Stimulated activated CD8-positive, alpha-beta memory T cell treated with anti-CD3 and anti-CD28 coated beads, Interleukin-15, amount 100 ng/mL, for 24 hours (primary cell): ENCODE measurements at places on chromosomes 7 and 10.

DNA sequence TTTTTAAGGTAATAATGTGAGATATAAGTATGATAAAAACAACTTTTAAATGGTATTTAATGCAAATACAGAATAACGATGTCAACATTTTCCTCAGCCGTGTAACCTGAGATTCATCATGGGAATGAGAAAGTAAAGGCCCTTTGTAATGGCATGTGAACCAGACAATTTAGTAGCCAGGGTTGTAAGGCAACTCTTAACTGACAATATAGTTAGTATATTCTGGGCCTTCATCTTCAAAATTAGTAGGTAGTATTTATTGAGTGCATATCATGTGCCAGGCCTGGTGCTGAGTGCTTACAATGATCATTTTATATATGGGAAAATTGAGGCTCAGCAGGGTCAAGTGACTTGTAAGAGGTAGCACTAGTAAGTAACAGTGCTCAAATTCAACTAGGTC lies 10.6 kb downstream of the LSM8 start:
- no peak for DNase-seq

- no peak for DNase-seq
Measured at GRCh38 chr7:2924866-2925840, 81.0 kb upstream of the GNA12 start.

DNA sequence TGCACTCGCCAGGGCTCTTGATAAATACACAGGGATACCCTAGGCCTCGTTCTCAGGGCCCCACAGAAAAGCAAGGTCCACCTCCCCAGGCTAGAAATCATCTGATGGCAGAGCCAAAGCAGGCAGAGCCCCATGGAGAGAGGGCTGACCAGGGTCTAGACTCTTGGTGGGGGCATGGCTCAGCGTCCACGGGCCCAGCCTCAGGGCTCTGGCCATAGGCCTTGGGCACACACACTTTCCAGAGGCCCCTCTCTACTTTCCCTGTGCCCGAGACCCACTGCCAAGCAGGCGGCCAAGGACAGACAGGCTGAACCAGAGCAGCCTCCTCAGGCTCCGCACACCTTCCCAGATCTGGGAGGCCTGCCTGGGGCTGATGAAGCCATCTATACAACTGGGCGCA lies 64.8 kb downstream of the FAM53B start:
- no peak for DNase-seq

DNA sequence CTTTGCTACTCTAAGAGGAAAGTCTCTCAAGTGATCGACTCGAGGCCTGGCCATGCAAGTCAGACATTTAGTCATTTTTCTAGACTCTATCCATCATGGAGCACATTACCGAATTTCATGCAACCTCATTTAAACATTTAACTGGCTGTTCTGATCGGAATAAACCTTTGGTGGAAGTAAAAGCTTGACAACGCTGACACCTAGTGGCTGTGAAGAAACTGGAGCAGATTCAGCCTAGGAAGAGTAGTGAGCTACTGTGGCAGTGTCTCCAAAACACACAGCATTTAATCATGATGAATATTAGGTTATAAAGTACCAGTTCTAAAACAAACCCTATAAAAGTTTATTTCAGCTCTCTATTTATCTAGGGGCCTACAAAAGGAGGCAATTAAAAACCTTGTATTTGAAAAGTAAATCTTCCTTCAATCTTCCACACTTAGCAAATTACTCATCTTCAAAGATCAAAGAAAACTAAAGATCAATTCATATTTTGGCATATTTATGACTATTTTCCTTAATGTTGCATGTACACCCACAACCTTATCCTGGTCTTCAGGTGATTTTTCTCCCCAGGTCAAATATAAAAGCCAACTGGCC lies 175.0 kb downstream of the CTNNA3 start:
- DNase-seq: no peak

DNA sequence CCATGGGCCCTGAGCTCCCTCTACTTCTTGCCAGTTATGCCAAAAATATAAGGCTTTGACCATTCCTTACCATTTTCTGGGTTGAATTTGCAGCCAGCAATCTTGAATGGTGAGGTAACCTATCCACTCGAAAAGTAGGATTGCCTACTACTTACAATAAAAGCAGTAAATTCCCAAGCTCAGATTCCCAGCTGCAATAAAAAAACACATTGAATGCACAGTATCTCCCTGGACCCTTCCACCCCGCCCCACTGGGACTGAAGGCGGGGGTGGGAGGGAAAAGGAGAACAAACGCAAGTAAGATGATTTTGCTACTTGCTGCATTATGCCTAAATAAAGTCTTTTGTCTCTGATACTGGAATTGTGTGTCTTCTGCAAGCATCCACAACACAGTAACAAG lies 301.9 kb downstream of the HGF start:
- no peak for DNase-seq

DNA sequence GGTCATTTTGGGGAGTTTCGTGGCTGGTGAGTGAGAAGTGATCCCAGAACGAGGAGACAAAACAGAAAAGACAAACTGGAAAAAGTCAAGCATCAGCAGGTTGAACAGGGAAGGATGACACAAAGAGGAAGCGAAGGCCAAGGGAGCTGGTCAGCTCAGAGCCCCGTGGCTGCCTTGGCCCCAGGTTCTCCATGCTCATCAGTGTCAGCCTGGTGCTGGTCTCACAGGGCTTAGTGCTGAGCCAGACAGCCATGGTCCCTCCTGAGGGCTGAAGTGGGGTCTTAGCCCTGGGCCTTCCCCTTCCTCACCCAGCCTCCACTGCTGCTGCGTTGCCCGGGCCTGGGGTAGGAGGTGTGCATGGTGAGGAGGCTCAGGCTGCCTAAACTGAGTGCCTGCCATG lies 183.6 kb downstream of the PFKFB3 start:
- DNase-seq: no peak

- no peak for DNase-seq
Measured at GRCh38 chr10:70769121-70769520, 16.1 kb downstream of the TBATA start.

DNA sequence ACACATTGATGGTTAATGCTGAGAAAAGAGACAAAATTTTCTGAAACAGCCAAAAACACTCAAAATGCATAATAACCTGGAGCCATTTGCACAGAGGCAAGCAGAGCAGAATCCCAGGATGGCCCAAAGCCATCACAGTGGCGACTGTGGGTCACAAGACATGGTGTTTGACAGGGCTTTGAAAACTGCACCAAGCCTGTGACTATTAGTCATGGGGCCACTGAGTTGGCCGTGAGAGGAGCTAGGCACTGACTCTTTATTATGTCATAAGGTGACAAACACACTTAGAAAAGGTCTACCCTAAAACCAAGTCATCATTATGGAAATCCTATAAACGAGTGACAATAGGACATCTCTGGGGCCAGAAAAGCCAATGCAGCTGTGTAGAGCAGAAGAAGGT lies 23.9 kb downstream of the DRGX start:
- DNase-seq: no peak

DNA sequence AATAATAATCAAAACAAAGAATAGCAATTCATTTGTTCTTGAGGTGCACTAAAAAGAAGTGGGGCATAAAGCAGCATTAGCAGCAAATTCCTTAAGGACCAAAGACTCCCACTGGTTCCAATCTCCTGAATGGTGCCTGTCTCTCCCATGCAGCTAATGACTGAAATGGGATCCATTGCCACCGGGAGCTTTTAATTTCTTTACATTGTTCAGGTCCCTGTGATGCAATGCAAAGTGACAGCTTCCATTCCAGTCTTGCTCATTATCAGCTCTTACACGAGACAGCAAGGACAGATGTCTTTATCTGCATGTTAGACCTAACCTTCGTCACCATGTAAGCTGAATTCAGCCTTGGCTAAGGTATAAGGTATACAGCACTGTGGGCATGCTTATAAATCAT lies 148.1 kb downstream of the POU6F2 start:
- DNase-seq: no peak

GRCh38 chr7:153858355-153858754 lies 193.8 kb upstream of the DPP6 start:
- no peak for DNase-seq

DNA sequence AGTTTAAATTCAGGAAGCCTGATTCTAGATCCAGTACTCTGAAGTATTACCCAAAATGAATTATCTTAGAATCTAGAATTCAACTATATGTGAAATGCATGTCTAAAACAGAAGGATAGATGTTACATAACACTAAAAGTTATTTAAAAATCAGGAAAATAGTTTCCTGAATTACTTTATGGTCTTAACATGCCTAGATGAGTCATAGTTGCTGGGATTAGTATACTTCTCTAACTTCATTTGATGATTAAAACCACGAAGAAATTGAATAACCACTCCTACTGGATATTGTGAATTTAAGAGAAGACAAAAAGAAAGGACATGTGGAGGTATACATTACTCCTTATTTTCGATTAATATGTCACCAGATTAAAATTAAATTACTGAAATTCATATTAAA lies 65.5 kb downstream of the ATAD1 start:
- no peak for DNase-seq
